ENCODE measurements at places on chromosomes 4 and X.

GRCh38 chrX:16148896-16149295 lies 18.4 kb upstream of the MAGEB17 start:
- no peak for DNase-seq

DNA sequence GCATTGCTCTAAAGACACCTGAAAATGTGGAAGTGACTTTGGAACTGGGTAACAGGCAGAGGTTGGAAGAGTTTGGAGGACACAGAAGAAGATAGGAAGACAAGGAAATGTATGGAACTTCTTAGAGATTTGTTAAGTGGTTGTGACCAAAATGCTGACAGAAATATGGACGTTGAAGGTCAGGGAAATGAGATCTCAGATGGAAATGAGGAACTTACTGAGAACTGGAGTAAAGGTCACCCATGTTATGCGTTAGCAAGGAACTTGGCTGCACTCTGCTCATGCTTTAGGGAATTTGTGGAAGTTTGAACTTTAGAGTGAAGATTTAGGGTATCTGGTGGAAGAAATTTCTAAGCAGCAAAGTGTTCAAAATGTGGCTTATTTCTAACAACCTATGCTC lies 99.4 kb downstream of the FAM13A start:
- no peak for DNase-seq

DNA sequence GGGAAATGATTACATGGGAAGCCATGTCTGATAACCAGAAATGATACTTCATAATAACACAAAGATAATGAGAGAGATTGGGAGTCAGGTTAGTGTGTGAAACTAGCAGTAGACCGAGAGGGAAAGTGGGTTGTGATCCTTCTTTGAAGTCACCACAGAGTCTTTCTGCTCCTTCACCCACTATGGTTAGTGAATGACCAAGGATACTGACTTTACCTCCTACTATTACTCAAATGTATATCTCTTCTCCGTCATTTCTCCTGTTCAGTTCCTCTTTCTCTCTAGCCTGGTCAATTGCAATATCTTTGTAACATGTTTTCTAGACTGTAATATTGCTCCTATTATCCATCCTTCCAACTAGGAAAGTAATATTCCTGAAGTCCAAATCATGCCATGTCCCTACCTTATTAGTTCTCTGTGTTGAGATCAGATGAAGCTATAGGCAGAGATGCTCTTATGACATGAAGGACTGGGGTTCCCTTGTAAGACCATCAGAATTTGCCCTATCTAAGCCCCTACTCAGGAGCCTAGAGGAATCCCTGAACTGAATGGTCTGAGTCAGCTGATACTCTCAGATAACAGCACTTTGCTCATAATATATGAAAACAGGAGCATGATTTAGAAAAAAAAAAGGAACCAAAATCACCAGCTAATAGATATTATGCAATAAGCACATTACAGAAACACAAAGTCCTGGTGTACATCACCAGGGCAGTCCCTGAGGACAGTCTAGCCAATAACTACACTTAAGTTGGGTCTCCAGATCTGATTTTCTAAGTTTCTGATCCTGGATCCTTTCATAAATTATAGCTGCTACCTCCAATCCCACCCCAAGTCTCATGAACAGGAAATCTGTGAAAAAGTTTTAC lies 81.2 kb downstream of the SHROOM3 start:
- DNase-seq, result no peak

GRCh38 chr4:138181287-138181686 lies 60.9 kb downstream of the SLC7A11 start:
- no peak for DNase-seq

DNA sequence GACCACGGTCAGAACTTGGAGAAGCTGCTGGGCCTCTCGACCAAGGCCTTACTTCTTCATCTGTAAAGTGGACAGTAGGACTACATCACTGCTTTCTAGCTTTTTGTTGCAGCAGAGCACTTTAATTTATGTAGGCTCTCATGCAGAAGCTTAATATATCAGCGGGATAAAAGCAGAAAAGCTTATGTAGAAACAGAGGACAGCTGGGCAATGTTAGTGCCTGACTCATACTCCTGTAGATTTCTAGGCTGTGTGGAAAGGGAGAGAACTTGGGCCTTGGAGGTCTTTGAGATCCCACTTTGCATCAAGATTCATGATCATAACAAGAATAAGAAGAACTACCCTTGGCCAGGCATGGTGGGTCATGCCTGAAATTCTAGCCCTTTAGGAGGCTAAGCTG lies 91.2 kb downstream of the ARHGAP10 start:
- DNase-seq, result no peak

DNA sequence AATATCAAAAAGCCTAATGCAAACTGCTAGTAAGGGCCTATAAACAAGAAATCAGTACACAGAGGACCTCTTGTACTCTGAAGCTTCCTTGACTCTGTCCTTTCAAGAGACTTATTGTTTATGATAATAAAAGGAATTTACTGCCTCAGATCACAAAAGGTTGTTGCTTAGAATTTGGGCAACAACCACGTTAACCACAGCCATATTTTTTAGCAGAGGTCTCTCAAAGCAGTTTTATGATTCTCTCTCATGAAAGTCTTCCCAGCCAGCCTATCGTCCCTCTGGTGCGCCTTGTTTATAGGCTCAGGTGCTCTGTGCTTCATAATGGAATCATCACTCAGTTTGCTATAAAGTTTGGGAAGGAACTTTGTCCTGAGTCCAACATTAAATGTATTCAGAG lies 270.6 kb downstream of the RCHY1 start:
- DNase-seq, result no peak

DNA sequence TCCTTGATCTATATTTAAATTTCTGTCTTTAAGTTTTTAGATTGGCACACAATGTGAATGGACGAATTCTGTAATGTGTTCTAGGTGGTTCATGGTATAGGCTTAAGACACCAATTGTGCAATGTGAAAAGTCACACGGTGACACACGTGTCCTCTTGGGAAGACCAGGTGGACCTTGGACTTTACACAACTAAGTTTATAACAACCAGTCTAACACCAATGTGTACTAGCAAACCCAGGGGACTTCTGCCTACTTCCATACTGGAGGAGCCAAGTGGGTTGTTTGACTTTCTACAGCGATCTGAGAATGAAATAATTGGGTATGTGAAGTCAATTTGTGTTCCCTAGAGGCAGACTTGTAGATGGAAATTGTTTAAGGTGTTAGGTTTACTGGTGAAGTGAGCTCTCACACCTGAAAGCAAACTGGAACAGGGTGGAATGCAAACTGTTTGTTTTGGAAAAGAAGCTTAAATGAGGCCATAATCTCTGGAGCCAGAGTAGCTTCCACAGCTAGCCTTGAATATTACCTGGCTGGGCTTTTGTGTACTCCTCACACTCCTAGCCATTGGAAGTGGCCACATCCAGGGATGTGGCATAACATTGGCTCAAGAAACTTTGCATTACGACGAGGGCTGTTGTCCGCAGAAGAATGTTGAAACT lies 45.9 kb upstream of the WDR1 start:
- DNase-seq, result no peak

GRCh38 chr4:151429957-151430570 lies 21.1 kb downstream of the FHIP1A start:
- no peak for DNase-seq

- no peak for DNase-seq
Observed at GRCh38 chrX:72498782-72499181, 73.9 kb downstream of the HDAC8 start.

- no peak for DNase-seq
Observed at GRCh38 chrX:118350221-118350620, 4.3 kb downstream of the WDR44 start.

DNA sequence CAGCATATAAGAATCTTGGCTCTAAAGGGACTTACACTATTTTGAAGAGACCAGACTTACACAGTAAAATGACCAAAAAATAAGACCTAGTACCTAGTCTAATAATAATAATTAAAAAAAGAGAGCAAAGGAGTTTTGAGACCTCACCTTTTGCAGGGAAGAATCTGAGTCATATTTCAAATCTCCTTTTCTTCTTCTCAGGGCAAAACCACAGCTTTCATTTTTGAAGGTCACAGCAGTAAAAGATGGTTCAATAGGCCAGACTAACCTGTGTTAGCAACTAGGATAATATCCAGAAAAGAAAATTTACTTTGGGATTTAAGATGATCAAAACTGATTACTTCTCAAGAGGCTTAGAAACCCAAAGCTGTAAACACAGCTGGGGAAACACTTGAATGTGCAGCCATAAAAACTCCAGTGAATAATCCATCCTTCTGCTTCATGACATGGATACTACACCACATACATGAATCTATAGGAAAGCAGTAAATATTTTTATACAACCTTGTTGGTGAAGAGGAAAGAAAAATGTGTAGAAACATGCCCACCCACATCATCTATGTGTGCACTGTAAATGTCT lies 25.9 kb upstream of the LNX1 start:
- DNase-seq, result no peak

GRCh38 chrX:21408307-21408706 lies 34.1 kb downstream of the CNKSR2 start:
- DNase-seq, result no peak
